ENCODE measurements at places on chromosomes 12 and 14.

DNA sequence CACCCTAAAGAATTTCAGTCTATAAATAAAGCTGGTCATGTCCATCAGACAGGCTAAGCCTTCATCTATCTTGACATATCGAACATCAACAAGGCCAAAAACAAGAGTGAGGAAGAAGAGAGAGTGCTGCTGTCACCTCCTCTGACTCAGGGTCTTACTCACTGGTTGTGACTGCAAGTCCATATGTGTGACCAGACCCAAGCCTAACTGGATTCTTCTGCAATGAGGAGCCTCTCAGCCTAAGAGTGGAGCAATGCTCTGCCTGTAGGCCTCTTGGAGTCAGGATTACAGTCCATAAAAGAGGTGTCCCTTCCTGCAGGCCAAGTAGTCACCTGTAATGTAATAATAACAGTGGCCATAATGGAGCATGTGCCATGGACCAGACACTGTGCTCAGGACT, 121.2 kb upstream of the SLC35F4 start:
- no peak for DNase-seq

DNA sequence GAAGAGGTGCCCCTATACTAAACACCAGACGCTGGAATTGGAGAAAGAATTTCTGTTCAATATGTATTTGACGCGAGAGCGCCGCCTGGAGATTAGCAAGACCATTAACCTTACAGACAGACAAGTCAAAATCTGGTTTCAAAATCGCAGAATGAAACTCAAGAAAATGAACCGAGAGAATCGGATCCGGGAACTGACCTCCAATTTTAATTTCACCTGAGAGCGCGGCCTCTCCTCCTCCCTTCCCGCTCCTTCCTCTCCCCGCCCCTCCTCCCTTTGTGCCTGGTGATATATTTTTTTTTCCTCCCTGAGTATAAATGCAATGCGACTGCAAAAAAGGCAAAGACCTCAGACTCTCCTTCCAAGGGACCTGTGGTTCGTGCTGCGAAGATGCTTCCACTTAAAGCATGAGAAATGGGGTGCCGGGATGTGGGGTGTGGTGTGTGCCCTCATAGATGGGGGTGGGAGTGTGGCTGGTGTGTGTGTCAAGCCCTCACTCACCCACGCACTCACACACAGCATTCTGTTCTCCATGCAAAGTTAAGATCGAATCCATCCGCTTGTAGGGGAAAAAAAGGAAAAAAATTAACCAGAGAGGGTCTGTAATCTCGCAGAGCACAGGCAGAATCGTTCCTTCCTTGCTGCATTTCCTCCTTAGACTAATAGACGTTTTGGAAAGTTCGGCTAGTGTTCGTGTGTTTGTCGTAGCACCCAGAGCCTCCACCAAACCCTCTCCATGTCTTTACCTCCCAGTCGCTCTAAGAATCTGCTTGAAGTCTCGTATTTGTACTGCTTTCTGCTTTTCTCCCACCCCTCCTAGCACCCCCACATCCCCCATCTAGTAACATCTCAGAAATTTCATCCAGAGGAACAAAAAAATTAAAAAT, 4.5 kb downstream of the HOXC10 start:
- DNase-seq: peak; percentile 15

GRCh38 chr12:49794811-49795653, 33.2 kb downstream of the NCKAP5L start:
- DNase-seq: no peak

- DNase-seq: no peak
Measured at GRCh38 chr14:96863327-96863985, 66.3 kb downstream of the VRK1 start.

GRCh38 chr14:96400495-96400894, 8.6 kb downstream of the AK7 start:
- peak; percentile 82 for DNase-seq

DNA sequence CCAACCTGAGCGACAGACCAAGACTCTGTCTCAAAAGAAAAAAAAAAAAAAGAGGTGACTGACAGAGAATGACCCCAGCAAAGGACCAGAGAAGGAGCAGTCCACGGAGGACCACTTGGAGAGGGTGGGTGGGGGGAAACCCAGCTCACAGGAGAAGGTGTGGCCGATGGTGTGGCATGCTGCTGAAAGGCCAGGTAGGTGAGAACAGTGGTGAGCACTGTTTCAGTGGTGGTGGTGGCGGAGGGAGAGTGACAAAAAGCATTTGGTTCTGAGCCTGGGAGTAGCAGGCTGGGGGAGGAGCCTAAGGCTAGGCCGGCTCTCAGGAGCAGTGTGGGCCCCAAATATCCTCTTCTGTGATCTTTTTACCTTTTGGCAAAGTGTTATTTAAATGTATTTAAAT, 63.8 kb downstream of the IRF2BPL start:
- DNase-seq: no peak

- no peak for DNase-seq
Measured at GRCh38 chr12:2023365-2023764, 19.1 kb upstream of the DCP1B start.

- DNase-seq: no peak
Measured at GRCh38 chr12:83132360-83132759, 445.7 kb downstream of the TMTC2 start.

DNA sequence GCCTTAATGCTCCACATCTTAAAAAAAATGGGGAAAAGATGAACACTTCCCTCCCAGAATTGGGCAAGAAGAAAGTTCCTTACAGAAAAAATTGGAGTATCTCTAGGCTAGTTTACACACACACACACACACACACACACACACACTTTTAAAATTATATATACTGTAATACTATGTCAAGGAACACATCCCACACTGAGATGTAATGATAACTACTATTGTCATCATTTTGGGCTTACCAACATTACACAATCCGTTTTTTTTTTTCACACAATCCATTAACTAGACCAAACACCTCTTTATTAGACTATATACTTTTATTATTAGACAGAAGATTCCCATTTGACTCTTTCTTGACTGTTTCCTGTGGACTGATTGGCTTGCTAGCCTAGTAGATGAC, 2.5 kb downstream of the LTBR start:
- DNase-seq: no peak

DNA sequence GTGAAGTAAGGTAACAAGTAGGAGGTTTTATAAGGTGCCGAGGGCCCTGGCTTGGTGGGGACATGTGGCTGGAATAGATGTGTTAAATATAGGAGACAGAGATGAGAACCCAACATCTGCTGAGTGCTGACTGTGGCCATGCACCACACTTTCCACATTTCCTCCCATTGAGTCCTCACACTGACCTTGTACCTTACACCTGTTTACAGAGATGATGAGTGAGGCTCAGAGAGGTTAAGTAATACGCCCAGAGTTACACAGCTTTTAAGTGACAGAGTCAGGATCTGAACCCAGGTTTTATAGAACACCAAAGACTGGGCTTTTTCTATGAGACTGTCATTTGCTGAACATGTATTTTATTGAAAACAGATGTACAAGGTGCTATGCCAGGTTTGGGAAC, 70.8 kb upstream of the LTA4H start:
- DNase-seq: no peak

- peak; percentile 8 for DNase-seq
Measured at GRCh38 chr14:19801118-19801464, 2.5 kb upstream of the OR4N2 start.

GRCh38 chr12:32039917-32040575, 66.6 kb upstream of the BICD1 start:
- no peak for DNase-seq

DNA sequence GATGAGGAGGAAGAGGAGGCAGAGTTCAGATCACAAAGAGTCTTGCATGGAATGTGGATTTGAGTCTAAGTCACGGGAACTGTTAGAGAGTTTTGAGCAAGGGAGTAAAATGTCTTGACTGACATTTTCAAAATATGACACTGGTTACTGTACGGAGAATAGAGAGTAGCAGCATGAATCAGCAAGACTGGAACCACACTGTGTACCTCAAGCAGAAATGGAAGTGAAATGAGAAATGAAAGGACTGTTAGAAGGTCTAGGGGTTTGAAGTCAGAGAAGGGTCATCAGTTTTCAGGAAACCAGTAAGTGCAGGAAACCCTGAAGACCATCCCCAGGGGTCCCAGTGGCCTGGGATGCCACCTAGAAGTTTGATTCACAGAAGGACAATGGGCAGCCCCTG, 236.3 kb downstream of the GALC start:
- DNase-seq: no peak

GRCh38 chr12:122067966-122068365, 10.6 kb upstream of the MLXIP start:
- DNase-seq: no peak

DNA sequence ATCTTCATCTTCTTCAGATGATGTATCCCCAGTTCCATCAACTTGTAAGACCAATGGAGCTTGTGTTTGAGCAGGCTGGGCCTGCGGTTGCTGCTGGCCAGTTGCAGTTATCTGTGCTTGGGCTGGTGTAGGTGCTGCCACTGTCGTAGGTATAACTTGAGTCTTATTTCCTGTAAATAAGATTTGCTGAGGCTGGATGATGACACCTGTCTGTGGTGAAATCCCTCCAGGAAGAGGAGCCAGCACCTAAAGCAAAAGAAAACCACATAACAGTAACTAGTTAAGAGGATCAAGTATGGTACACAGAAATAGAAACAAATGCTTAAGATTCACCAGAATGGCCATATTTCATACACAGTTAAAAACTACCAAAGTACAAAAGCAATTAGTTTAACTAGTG, 28.2 kb downstream of the GTF2A1 start:
- DNase-seq: no peak

DNA sequence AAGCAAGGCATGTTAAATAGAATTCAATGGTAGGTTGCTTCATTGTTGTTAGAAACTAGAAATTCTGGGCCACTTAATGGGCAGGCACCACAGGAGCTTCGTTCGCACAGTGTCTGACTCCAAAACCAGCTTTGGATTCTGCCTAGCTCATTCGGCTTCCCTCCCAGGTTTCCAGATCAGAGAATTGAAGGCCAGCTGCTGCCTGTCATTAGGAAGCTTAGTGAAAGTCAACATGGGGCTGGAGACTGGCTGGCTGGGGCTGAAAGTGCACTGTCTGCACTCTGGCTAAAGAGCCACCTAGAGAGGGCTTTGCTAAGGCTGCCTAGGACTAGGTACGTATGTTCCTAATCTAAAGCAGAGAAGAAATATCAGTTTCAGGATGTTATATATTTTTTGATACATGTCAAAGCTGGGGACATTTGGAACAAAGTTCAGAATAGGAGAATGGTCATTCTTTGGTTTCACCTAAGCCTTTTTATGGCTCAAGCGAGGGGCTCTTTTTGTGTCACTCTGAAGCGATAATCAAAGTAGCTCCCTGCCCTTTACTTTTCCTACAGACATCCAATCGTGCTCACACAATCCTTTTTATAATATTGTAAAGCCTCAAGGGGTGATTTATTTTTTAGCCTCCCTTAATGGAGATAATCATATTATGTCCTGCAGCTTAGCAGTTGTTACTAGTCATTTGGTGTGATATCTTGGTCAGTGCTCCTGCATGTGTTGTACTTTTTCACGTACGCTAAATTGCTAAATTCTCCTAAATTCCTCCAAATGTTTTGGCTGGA, 238.5 kb upstream of the NAV3 start:
- DNase-seq: no peak

DNA sequence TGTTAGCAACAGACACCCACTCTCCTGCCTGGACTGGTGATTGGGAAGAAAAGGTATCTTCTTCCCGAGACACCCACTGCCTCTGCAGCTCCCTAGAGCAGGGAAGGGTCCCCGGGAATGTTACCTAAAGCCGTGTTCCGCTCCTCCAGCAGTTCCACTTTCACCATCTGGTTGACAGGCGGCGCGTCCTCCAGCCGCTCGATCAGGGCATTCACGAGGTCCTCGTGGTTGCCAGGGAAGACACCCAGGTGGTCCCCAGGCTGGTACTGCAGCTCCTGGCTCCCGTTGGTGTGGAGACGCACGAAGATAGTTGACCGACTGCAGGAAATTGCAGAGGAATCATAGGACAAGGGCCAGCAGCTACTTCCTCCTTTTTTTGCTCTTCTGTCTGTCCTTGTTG, 44.2 kb upstream of the FBXO21 start:
- no peak for DNase-seq

DNA sequence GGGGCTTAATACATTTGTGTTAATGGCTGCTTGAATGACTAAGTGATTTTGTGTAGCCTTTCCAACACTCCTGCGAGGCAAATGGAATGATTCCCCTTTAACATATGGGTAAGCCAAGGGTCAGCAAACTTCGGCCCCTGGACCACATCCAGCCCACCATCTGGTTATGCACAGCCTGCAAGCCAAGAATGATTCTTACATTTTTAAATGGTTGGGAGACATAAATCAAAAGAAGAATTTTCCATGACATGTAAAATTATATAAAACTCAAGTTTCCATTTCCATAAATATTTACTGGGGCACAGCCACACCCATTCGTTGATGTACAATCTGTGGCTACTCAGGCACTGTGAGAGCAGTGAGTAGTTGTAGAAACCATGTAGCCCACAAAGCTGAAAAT, 9.0 kb downstream of the SLC8B1 start:
- DNase-seq: no peak

- peak; percentile 76 for DNase-seq
Measured at GRCh38 chr12:53736592-53736991, 9.3 kb upstream of the CALCOCO1 start.

GRCh38 chr12:98644433-98644711, 216 bp downstream of the IKBIP start:
- DNase-seq: no peak

DNA sequence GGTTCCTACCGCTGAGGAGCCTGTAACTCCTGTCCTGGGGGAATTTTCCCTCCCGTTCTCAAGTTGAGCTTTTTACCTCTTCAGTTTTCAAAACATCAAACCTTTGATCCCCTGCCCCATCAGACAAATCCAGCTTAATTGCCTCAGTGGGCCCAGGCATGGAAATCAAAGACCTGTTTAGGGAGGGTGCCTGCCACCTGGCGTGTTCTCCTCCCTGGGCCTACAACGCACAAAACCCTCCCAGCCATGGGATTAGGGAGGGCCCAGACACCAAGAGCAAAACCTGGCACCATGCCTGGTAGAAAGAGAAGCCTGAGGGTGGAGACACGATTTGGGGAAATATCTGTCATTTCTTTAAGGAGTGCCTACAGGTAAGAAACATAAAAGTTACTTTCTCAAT, 672.9 kb downstream of the BCL11B start:
- no peak for DNase-seq

DNA sequence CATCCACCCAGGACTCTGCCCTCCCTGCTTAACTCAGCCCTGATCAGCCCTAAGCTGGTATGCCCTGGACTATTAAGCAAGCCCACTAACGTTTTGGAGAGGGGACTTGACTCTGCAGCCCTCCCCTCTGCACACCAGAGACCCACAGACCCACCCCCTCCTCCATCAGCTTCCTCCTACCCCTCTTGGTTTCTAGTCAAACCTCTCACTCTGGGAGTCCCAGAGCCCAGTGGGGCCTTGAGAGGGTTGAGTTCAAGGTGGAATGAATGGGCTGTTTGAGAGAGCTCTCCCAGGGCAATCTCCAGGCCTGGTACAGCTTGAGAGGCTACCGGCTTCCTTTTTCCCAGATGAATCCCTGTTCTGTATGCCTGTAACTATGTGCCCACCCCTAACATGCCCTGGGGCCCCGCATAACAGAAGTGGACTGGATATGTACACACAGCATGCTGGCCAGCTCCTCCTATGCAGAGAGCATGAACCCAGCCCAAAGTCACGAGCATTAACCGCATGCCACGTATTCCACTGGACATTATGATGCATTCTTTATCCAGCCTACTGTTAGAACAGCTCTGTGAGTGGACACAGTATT, 43.6 kb downstream of the IRF2BPL start:
- no peak for DNase-seq

All from putamen (tissue), 1 donor.